ENCODE measurements at places on chromosomes 12 and 14.

DNA sequence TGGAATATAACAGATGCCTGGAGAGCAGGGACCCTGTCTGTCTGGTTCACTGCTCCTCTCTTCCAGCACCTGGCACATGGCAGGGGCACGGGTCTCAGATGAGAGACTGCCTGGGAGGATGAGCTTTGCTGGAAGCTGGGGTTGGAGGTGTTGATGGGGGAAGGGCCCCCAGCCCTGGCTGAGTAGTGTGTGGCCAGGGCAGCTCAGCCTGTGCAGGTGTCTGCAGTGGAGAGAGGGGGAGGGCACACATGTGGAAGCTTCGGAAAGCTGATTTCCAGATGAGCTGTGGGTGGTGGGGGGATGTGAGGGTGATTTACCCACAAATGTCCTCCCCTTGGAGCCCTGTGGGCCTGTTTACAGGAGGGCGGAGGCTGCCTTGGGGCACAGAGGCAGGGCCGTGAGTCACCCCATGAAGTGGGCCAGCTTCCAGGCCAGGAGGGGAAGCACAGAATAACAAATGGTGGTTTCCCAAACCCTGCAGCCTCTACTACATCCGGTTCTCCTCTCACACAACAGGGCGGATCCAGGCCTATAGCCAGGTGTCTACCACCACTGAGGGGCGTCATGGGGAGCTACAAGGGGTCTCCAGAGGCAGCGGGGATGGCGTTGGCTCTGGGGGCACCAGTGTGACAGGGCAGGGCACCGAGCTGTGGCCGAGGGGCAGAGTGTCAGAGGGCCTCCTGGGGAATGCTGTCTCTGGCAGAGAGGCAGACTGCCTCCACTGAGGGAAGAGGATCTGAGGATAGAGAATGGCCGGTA is 11.0 kb downstream of the KRT7 start:
- H3K4me3 ChIP-seq = no peak overlapping the region
- H3K27me3 ChIP-seq = no peaks in the 10 kb centered on the region
- H3K36me3 ChIP-seq = no peaks in the 10 kb centered on the region

DNA sequence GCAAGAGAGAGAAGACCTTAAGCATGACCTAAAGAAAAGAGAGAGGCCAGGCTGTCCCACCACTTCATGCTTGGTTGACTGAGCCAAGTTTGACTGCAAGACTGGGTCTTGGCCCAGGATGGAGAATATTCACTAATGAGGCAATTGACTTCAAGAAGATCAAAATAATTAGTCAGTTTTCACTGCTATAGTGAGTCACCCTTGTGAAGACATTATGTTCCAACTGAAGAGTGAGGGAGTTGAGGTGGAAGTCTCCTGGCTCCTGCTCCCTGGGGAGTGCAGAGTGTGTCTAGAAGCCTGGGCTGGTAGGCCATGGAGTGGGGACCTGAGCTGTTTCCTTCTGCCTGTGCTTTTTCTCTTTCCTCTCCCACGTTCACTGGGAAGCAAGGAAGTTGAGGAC is 117.6 kb downstream of the CACNA1C start:
- DNase-seq = peak; percentile 56
- no peaks in the 10 kb centered on the region for H3K36me3 ChIP-seq
- H3K4me3 ChIP-seq = no peak overlapping the region
- H3K27me3 ChIP-seq = no peaks in the 10 kb centered on the region
- peak overlapping the region; percentile 66 for H3K27ac ChIP-seq

- H3K4me3 ChIP-seq = no peak overlapping the region
- no peaks in the 10 kb centered on the region for H3K36me3 ChIP-seq
- peaks cover 7% of the 10 kb centered on the region for H3K4me1 ChIP-seq
- DNase-seq = no peak
- H3K27me3 ChIP-seq = no peaks in the 10 kb centered on the region
- H3K27ac ChIP-seq = no peak overlapping the region
Measured at GRCh38 chr12:25845415-25845814, 113.1 kb upstream of the RASSF8 start.

DNA sequence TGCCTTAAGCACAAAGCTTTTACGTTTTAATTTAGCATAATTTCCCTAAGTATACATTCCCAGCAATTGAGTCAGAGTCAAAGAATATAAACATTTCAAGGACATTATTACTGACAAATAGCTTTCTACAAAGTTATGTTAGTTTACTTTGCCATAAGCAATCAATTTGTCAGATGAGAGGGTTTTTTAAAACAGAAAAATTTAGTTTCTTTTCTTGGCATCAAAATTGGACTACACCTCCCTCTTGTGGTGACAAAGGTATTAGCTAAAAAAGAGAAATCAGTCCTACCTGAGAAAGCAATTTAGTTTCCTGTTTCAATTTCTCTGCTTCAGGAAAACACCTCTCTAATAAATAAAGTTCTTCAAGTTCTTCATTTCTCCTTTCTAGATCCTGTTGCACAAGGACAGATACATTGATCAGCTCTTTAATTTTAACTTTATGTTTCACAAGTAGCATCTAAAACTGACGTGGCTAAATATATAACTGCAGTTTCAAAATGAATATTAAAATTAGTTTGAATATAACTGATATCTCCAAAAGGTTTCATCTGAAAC is 39.9 kb downstream of the DNAI7 start:
- no peak for DNase-seq
- peaks cover 11% of the 10 kb centered on the region for H3K4me1 ChIP-seq
- H3K36me3 ChIP-seq = no peaks in the 10 kb centered on the region
- H3K27me3 ChIP-seq = no peaks in the 10 kb centered on the region

GRCh38 chr14:27391331-27391730 is 793.5 kb upstream of the NOVA1 start:
- DNase-seq = no peak
- no peaks in the 10 kb centered on the region for H3K27me3 ChIP-seq
- no peaks in the 10 kb centered on the region for H3K36me3 ChIP-seq
- H3K4me1 ChIP-seq = no peaks in the 10 kb centered on the region
- no peak overlapping the region for H3K27ac ChIP-seq

GRCh38 chr12:115023279-115024265 is 339.6 kb upstream of the TBX3 start:
- H3K27ac ChIP-seq = no peak overlapping the region
- peaks cover 5% of the 10 kb centered on the region for H3K4me1 ChIP-seq
- H3K36me3 ChIP-seq = no peaks in the 10 kb centered on the region
- H3K27me3 ChIP-seq = no peaks in the 10 kb centered on the region
- DNase-seq = no peak

GRCh38 chr12:102948941-102949352 is 8.5 kb upstream of the ASCL1 start:
- no peaks in the 10 kb centered on the region for H3K4me1 ChIP-seq
- no peak overlapping the region for H3K27ac ChIP-seq
- no peak overlapping the region for H3K4me3 ChIP-seq
- no peaks in the 10 kb centered on the region for H3K36me3 ChIP-seq

DNA sequence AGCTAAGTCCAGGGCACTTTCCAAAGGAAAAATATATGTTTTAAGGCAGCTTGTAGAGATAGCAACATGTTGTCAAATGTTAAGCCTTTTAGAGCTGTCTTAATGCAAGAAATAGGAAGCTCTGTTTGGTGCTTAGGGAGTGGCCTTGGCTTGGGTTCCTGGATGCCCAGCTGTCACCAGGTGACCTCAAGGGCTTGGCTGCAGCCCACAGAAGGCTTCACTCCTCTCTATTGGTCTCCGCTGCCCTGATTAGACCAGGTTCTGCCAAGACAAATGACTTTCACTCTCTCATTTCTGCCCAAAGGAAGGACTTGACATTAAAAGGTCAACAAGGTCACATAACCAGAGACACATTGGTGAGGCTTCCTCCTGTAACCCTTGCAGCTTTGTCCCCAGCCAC is 76.8 kb downstream of the WSCD2 start:
- H3K4me3 ChIP-seq = no peak overlapping the region
- H3K4me1 ChIP-seq = no peaks in the 10 kb centered on the region
- no peak overlapping the region for H3K27ac ChIP-seq
- no peak for DNase-seq
- H3K36me3 ChIP-seq = no peaks in the 10 kb centered on the region

DNA sequence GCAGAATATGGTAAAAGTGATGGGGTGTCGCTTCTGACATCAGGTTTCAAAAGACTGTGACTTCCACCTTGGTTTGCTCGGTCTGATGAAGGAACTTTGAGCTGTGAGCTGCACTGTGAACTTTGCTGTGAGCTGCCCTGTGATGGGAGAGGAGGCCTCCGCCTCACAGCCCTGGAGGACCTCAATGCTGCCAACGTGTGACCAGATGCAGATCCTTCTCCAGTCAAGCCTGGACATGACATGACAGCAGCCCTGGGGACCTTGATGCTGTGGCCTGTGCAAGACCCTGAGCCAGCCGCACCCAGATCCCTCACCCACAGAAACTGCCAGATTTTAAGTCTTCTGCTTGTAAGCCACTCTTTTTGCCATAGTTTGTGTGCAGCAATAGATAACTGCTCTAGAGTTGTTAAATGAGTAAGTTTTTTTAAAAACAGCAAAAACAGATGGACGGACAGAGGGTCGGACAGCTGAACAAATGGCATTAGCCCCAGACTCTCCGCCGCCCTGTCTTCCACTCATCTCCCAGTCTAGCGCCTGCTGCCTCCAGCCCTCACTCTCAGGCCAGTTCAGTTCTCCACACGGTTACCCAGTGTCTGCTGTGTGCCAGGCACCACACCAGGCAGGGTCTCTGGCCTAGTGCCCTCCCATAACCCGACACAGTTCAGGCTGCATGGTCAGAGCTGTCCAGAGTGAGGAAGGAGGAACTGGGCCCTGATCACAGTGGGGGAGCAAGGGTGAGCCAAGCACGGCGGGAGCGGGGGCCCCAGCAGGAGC is 13.1 kb upstream of the LRTM2 start:
- no peaks in the 10 kb centered on the region for H3K27me3 ChIP-seq
- peak; percentile 59 for DNase-seq
- no peak overlapping the region for H3K4me3 ChIP-seq
- no peaks in the 10 kb centered on the region for H3K36me3 ChIP-seq

- no peak overlapping the region for H3K4me3 ChIP-seq
- no peaks in the 10 kb centered on the region for H3K4me1 ChIP-seq
- H3K27ac ChIP-seq = no peak overlapping the region
- H3K36me3 ChIP-seq = no peaks in the 10 kb centered on the region
Measured at GRCh38 chr12:72448805-72449204, 176.6 kb downstream of the TRHDE start.

- H3K27me3 ChIP-seq = no peaks in the 10 kb centered on the region
- no peak overlapping the region for H3K4me3 ChIP-seq
- no peaks in the 10 kb centered on the region for H3K4me1 ChIP-seq
- DNase-seq = no peak
Measured at GRCh38 chr12:163406-163986, 50.5 kb downstream of the SLC6A12 start.
